ENCODE measurements at places on chromosomes 2 and 18.
A peak's percentile ranks its signal among the peaks of the same experiment; 100 is the strongest.

DNA sequence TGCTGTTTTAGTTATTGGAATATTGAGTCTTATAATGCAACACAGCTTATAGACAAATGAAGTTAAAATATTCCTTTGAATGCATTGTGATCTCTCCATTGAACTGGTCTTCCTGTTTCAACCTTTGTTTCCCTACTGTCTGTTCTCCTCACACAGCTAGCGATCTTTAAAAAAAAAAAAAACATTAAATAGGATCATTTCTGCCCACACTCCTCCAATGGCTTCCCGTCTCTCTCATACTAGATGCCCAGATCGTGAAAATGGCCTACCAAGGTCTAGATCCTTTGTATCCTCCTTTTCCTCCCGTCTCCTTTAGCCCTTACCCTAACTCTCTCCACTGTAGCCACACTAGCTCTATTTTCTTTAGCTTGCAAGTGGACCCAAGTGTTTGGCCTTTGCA lies 2.4 kb downstream of the FAM171B start:
- no peak for DNase-seq

GRCh38 chr2:112118148-112118547 lies 20.0 kb upstream of the FBLN7 start:
- no peak for DNase-seq

- no peak for DNase-seq
These were observed 11.0 kb upstream of the ZNF24 start for GRCh38 chr18:35355140-35355618.

DNA sequence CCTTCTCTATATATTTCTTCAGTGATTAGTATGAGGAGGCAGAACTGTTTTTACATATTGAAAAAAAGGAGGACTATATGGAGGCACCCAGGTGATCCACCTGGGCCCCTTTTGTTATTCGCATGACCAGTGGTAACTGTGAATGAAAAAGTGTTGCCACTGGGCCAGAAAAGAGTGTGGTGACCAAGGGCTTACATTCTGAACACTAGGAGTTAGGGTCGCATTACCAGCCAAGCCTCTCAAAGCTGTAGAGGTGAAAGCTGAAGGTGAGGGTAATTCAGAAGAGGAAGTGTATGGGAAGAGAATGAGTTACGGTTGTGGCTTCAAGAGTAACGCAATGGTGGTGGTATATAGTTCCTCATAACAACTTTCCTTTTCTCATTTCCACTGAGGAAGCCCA lies 487.6 kb downstream of the TMEM182 start:
- no peak for DNase-seq

GRCh38 chr2:101946372-101947039 lies 45.3 kb upstream of the IL1R2 start:
- no peak for DNase-seq

- DNase-seq, result no peak
These were observed 44.1 kb downstream of the NCK2 start for GRCh38 chr2:105788670-105789290.

DNA sequence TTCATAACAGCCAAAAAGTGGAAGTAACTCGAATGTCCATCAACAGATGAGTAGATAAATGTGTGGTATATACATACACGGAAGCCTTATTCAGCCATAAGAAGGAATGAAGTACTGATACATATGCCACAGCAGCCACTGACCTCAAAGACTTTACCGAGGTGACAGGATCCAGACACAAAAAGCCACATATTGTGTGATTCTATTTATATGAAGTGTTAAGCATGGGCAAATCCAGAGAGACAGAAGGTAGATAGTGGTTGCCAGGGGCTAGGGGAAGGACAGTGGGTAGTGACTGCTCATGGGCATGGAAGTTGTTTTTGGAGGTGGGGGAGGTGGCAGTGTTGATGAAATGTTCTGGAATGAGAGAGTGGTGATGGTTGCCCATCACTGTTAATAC lies 33.9 kb downstream of the ZAP70 start:
- no peak for DNase-seq

DNA sequence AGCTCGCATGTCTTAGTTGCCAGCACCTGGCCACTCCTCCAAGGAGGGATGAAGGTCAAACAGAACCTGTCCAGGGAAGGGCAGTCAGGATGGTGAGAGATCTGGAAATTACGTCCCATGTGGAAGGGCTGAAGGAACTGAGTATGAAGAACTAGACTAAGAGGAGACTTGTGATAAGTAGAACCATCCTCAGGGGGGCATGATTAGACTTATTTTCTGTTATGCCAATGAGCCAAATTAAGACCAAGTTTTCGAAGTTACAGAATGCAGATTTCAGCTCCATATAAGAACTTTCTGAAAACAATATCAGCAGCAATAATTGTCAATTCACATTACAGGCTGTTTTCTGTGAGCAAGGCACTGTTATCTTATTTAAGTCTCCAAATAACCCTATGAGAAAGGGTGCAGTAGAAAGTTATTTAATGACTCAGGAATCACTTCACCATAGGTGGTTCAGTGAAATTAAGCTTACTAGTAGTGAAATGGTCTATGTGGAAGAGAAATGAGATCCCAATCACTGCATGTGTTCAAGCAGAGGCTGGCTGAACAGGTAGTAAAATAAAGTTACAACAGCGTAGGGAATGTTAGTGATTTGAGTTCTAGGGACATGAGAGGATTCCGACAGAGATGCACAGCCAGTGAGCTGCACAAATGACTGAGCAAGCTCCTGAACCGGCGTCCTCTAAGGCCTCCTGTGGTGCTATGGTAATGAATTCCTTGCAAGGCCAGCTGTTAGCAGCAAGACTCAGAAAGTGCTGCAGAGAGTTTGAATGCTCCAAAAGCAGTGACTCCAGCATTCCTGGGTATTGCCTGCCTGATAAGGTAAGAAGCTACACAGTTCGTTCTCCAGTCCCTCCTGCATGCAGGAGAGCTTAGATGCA lies 4.5 kb upstream of the DYM start:
- DNase-seq, result no peak

GRCh38 chr2:3256605-3257004 lies 121.0 kb downstream of the EIPR1 start:
- DNase-seq, result no peak

- DNase-seq, result peak; percentile 83
These were observed 199.3 kb upstream of the EPAS1 start for GRCh38 chr2:46097714-46098480.

DNA sequence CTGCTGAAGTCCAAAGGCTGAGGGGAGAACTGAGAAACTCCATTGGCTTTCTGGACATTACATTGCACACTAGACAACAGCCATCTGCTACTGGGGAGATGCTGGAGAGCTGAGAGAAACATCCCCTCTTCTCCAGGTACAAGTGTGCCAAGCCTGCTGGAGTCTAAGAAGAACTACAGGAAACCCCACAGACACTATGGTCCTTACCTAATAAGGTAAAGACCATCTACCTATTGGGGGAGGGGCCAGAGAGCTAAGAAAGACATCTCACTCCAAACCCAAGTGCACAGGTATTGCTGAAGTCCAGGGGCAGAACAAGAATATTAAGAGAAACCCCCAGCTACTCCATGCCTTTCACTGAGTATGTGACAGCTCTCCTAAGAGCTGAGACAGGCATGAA lies 338.7 kb upstream of the NCKAP5 start:
- DNase-seq, result no peak

DNA sequence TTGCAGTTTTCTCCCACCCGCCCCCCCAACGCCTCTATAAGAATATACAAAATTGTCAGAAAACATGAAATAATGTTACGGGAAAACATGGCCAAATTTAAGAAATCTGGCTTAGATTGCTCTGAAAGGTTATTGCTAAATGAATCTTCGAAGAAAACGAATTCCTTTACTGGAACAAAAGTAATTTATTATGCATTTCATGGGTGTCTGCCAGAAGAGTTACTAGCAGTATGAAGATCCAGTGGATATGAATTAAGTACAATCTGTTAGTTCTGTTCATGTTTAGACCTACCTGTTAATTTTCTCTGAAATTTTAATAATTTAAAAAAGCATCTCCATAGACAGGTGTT lies 21.9 kb downstream of the GATA6 start:
- DNase-seq, result no peak

GRCh38 chr2:9771481-9772017 lies 71.7 kb upstream of the TAF1B start:
- no peak for DNase-seq

- no peak for DNase-seq
These were observed 94.8 kb upstream of the THOC1 start for GRCh38 chr18:362311-363290.

DNA sequence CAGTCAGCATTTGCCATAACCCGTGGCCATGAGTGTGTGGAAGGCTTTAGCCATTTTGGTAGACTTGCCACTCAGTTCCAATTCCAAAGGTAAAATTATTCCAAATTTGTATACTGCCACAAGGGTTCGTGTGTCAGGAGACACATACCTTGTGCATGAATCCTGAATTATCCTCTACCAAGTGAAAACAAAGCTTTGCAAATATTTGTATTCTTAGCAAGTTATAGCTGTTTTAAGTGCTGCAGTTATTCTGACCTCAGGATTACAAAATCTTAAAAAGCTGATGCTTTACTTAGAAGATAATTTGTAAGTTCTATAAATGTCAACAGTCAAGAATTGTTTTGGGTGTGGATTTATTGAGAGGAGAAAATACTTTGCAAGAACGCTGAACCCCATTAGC lies 100.6 kb downstream of the ANTXR1 start:
- no peak for DNase-seq

- no peak for DNase-seq
These were observed 5.5 kb upstream of the RAX start for GRCh38 chr18:59278793-59279192.

Measured in right renal cortex interstitium (tissue), 3 donors.